ENCODE measurements at places on chromosomes 7 and 10. TPM values are rescaled to one million over a fixed set of nuclear protein-coding genes. Genes with fewer than 3 reads are reported as not detected.

DNA sequence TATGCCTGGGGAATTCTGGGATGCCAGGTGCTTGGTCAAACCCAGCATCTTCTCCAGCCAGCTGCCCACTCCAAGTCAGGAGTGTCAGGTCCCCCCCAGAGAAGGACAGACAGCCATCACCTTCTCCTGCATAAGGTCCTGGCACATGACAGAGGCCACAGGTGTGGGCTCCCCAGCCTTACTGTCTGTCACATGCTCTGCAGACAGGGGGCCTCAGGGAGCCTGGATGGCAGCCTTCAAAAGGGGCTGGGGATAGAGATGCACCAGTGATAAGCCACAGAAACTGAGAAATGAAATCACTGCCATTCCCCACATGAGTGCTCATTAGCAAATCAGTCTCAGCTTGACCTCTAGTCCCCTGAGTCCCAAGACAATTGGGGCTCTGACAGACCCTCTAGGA lies 72.9 kb downstream of the PLXNA4 start:
- DNase-seq, result no peak

DNA sequence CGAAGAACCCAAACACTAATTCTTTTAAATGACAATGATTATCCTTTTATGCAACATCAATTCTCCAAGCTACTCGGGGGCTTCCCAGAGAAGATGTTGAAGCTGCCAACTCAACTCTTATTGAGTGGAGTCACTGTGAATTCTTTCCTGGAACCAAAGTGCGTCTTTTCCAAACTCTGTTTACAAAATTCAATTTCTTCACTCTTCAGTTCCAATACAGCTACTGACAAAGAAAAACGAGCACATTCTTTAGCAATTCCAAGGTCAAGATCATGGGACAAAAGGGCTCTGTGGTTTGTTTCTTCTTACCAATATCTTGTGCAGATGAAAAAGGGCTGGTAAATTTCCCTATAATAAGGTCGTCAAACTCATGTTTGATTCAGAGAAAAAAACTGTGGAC lies 74.2 kb downstream of the FAS start:
- no peak for DNase-seq

DNA sequence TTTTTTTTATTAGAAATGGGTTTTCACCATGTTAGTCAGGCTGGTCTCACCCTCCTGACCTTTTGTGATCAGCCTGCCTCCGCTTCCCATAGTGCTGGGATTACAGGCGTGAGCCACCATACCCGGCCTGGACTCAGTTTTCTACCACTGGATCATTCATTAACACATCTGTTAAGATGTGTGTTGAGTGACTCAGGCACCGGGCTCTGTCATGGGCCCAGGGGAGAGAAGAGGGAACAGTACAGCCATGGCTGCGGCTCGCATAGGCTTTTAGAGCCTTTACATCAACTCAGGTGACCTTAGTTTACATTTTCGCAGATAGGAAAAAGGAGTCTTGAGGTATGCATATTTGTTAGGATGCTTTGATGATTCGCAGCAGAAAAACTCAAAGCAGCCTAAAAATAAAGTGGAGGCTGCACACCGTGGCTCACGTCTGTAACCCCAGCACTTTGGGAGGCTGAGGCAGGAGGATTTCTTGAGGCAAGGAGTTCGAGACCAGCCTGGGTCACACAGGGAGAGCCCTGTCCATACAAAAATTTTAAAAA lies 3.1 kb upstream of the ARPC1B start:
- DNase-seq, result no peak

GRCh38 chr7:69631131-69631530 lies 32.9 kb downstream of the AUTS2 start:
- DNase-seq, result no peak

DNA sequence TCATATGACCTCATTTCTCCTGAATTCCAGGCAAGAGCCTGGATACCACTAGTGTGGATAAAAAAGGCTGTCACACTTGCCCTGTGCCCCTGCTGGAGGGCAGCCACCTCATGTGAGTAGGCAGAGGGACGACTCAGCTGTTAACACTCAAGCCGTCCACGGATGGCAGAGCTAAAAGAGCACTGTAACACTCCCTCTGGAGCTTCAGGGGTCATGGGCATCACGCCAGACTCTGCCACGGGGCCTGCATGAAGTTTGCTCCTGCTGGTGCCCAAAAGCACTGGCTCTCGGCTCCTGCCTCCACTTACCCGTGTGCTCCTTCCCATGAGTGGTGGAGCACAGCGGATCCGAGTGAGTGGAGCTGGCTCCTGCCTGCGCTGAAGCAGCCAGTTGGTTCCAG lies 919.8 kb upstream of the C7orf33 start:
- DNase-seq, result no peak

DNA sequence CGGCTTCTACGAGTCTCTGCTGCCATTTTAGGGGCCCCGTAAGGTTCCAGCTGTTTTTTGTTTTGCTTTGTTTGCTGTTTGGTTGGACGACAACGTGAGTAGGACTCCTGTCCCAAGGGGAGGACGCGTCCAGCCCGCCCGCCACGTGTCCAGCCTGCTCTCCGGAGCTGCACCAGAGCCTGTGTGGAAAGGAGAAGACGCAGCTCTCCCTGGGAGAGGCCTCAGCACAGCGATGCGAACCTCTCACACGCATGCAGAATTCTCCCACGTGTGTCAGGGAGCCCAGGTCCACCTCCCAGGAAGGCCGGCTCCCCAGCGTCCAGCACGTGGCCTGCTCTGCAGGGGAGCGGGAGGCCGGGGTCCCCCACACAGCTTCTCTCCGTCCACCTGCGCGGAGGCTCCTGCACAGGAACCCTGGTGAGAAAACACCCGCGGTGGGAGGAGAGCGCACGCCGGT lies 36.4 kb upstream of the DNAJB6 start:
- no peak for DNase-seq

DNA sequence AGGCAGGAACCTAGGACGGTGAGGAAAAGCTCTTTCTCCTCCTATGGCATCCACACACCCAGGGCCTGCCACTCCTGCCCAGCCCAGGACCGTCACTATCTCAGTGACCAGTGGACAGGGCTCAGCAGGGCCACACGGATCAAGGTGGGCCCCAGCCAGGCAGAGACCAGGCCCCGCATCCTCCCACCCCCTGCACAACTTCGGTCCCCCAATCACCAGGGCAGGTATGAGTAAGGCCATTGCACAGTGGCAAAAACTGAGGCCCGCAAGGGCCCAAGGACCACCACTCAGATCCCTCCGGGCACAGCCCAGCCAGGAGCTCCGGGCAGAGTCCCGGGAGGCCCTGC lies 30.3 kb downstream of the OAT start:
- no peak for DNase-seq

- DNase-seq, result no peak
Measured at GRCh38 chr7:47074702-47075153, 507.2 kb downstream of the TNS3 start.

GRCh38 chr7:5662828-5663227 lies 118.6 kb downstream of the RNF216 start:
- DNase-seq, result no peak

- DNase-seq, result no peak
Measured at GRCh38 chr10:126059076-126059826, 162.9 kb downstream of the FANK1 start.

- DNase-seq, result no peak
Measured at GRCh38 chr7:157477550-157478212, 140.9 kb downstream of the DNAJB6 start.

DNA sequence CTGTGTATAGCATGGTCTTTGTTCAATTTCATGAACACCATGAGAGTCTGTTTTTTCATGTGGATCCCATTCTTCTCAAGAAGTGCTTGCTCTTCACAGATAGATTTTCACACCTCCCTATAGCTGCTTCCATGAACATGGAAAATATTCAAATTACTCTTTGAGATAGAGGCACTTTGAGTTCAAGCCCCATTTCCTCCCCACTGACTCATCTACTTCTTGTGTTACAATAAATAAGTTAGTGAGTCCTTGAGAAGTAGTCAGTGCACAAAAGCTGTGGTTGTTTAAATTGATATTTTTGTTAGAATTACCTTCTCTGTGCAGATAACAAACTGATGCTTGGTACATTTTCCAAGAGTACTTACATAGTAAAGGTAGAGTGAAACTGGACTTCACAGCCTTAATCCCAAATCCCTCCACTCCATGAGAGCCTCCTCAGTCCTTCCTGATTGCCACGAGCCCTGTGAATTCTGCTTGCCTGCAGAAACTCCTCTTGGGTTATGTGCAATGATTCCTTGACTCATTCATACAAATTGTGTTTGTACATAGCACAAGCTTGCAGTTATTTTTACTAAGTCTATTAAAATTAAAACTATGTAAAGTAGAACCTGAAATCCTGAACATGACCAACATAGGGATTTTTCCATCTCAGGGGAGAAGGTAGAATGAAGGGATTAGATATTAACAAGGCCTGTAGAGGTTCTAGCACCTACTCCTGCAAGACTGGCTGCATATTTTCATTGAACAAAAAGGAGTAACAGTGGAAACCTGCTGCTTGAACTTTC lies 496.2 kb downstream of the TNS3 start:
- DNase-seq, result no peak

GRCh38 chr7:135352285-135352684 lies 118.6 kb downstream of the STRA8 start:
- DNase-seq, result no peak

DNA sequence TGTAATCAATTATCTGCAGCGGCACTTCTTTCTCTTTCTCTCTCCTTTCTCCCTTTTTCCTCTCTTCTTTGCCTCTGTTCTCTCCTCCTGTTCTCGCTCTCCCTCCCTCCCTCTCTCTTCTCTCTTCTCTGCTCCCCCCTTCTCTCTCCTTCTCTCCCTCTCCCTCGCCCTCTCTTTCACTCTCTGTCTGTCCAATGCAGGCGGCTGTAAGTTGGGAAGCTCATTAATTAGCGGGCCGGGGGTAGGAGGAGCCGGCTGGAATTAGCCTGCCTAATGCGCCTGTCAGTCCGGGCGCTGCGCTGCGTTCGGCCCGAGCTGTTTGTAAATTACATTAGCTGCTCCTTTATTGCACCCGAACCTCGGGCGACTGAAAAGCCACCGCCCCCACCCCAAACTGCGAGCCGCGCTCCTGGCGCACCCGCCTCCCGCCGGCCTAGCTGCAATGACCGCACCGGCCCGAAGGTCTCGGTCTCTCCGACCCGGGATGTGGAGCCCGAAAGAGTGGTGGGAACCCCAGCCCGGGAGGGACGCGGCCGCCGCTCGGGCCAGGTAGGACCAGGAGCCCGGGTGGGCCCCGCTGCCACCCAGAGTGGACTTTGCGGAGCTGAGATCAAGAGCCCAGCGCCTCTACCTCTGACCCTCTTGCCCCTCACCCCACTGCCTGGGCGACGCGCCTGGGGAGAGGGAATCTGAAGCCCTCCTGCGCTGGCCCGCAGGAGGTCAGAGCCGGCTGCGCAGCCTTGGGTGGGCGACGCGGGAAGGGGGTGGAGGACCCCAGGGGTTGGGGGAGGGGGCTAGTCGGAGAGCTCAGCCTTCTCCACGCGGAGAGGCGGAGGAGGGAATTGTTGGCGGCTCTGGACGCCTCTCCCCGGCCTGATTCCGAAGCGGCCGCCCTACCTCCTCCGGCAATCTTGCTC lies at the start of gene LBX1:
LBX1 (minus strand) TSS at position 198 of the 917 bp plus-strand sequence. CDS start 648 bp downstream, outside the sequence.
- DNase-seq, result no peak

GRCh38 chr7:141362580-141363435 lies 188.4 kb upstream of the AGK start:
- DNase-seq, result no peak

GRCh38 chr10:88991899-88992320 lies 1.3 kb downstream of the FAS start:
- DNase-seq, result no peak

GRCh38 chr7:131103997-131104396 lies 223.7 kb upstream of the MKLN1 start:
- DNase-seq, result no peak

GRCh38 chr7:148584154-148584827 lies 6.3 kb upstream of the C7orf33 start:
- DNase-seq, result no peak

DNA sequence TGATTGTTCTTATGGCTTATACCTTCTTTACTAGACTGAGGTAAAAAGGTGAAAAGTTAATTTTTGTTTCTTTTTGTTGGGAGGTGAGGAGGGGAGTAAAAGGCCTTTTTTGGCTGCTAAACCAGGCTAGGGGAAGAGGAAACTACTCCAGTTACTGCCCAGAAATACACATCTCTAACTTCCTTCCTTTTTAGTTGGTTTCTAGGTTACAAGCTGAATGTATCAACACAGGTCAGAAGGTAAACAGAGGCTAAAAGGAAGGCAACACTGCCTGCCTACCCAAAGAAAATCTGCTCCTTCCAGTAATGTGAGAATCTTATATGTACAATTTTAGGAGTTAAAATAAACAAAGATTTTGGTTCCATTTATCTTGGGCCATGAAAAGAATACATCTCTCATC lies 140.4 kb downstream of the NRBF2 start:
- DNase-seq, result no peak

The LGI1 gene
- 1.1 TPM for total RNA-seq

The GBX1 gene
- total RNA-seq, result not detected

The HOXA9 gene
- 42.3 TPM for total RNA-seq

The SH2B2 gene
- not detected for total RNA-seq

The TBX20 gene
- not detected for total RNA-seq

The AKR1C2 gene
- total RNA-seq, result 72.7 TPM

The CDC123 gene
- total RNA-seq, result 47.8 TPM

The SLC26A4 gene
- total RNA-seq, result not detected

The GALNT17 gene
- total RNA-seq, result 2.6 TPM

The SEC31B gene
- total RNA-seq, result 32.8 TPM

All from transverse colon (tissue), 4 donors.